Dermis blood vessel endothelial cell (primary cell): ENCODE measurements at places on chromosomes 3 and 15.

GRCh38 chr3:48500656-48501055 is 3.3 kb downstream of the SHISA5 start:
- no peak for DNase-seq

DNA sequence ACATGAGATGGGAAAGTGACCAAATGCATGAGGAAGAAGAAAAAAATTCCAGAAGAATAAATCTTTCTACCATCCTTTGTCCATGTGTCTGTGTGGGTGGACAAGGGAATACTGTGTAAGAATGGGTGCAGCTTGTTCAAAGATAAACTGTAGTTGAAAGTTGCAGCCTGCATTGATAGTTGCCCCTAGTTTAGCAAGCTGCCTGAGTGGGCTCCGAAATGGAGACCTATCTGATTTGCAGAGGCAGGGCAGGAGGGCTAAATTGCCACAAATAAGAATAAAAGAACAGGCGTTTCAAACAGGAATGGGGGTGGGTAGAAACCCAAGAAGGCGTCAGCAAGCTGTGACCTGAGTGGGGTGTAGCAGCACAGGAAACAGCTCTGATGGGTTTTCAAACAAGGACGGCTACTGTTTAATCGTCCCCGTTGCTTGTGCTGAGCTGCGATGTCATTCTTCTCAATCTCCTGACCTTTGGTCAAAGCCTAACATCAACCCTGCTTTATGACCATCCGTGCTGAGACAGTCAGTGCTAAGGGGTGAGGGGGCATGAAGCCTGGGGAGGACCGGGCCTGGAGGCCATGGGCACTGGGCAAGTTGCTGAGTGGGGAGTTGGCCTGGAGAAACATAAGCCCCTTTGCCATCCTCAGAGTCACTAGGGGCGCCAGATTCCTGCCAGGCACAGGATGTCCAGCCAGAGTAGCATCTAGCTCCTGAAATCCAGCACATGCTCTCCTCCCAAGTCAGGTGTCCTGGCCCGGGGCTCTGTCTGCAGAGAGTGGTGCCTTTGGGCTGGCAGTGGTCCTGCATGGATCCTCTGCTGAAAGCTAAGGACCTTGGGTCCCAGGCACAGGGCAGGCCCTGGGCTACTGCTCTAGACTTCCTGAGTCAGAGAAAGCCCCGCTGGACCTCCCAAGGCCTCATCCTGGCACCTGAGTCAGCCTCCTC is 19.2 kb upstream of the C15orf39 start:
- no peak for DNase-seq

DNA sequence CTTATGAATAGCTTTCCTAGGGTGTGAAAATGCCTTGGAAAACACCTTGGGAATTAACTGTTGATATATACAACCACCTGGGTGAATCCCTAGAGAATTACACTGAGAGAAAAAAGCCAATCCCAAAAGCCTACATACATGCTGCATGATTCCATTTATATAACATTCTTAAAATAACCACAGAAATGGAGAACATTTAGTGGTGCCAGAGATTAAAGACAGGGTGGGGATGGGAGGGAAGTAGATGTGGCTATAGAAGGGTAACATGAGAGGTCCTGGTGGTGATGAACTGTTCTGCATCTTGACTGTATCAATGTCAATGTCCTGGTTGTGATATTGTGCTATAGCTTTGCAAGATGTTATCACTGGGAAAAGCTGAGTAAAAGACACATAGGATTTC is 291.0 kb downstream of the CLSTN2 start:
- no peak for DNase-seq

DNA sequence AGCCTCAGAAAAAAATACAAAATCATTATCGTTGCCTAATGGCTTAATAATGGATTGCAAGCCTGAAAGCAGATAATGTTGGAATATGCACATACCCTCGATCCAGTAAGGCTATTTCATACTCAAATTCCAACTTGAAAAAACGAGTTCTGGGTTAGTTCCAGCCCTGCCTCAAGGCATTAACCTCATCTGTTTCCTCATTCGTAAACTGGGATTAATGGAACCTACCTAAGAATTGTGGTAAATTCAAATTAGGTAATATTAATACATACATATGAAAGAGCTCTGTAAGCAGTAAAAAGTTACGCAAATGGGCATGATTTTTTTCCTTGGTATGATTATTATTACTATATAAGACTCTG is 107.5 kb downstream of the SRGAP3 start:
- DNase-seq: no peak

GRCh38 chr3:150798122-150798618 is 35.2 kb upstream of the SIAH2 start:
- no peak for DNase-seq

DNA sequence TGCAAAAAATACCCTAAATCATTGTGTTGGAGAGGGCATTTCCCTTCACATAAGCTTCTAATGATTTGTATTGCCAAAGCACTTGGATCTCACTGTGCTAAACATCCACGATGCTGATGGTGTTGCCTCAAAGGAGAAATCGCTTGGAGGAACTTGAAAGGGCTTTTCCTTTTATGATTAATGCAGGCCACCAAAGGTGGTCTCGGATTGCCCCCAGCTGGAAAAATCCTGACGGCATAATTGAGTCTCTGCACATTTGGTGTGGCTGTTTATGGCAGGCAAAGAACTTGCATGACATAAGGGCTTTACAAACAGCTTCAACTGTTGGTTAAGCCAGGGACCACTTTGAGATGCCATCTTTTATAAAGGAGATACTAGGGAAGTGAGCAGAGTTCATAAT is 664.0 kb upstream of the ADAMTS9 start:
- no peak for DNase-seq
